Stimulated activated CD4-positive, alpha-beta T cell treated with anti-CD3 and anti-CD28 coated beads, TNF-alpha, amount 100 ng/mL, for 1 hour (primary cell): ENCODE measurements at places on chromosomes 6 and 20.

GRCh38 chr6:109686566-109687265 lies 4.3 kb downstream of the AK9 start:
- no peak for DNase-seq

DNA sequence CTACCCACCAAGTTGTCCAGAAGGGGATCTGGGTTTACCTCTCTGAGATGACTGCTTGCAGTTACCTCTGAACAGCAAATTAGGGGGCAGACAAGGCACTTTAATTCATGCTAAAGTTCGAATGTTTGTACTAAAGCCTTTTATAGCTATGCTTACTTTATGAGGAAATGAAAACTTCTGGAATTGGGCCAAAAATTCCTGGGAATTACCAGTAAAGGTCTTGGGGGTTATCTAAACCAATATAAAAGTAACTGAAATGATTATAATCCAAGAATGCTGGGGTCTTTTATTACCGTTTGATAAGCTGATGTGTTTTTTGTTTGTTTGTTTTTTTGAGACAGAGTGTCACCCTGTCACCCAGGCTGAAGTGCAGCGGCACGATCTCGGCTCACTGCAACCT lies 7.9 kb upstream of the LZTS3 start:
- no peak for DNase-seq

GRCh38 chr6:78502386-78502887 lies 364.9 kb upstream of the IRAK1BP1 start:
- no peak for DNase-seq

- no peak for DNase-seq
These were observed 177.4 kb upstream of the PLN start for GRCh38 chr6:118370722-118371121.

- DNase-seq: no peak
These were observed 1001.9 kb upstream of the FLRT3 start for GRCh38 chr20:15339264-15339663.

DNA sequence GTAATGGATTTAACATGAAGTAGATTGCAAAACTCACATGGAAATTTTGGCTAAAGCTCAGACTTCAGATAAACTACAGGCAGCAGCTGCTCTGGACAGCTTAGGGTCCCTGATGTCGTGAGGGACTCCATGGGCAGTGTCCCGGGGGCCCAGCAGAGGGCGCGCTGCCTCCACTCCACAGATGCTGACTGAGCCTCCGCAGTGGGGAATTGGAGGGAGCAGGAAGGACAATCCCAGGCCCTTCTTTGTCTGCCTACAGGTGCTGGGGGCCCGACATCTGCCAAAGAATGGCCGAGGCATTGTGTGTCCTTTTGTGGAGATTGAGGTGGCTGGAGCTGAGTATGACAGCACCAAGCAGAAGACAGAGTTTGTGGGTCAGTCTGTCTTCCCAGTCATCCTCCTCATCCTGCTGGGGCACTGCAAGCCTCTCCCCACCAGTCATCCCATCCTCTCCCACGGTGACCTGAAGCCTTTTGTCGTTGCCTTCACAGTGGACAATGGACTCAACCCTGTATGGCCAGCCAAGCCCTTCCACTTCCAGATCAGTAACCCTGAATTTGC lies 35.9 kb downstream of the PLCG1 start:
- no peak for DNase-seq

DNA sequence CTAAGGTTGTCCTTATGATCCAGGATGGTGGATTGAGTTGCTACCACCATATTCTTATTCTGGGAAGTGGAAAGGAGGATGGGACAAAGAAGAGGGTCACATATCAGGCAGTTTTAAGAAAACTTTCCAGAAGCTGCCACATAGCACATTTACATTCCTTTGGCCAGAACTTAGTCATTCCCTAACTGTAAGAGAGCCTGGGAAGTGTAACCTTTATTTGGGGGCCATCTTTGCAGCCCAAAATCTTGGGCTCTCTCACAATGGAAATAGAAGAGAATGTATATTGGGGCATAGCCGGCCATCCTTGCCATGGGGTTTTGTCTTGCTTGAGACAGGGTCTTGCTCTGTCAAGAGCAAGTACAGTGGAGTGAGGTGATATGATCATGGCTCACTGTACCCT lies 8.4 kb downstream of the ZNF341 start:
- no peak for DNase-seq

DNA sequence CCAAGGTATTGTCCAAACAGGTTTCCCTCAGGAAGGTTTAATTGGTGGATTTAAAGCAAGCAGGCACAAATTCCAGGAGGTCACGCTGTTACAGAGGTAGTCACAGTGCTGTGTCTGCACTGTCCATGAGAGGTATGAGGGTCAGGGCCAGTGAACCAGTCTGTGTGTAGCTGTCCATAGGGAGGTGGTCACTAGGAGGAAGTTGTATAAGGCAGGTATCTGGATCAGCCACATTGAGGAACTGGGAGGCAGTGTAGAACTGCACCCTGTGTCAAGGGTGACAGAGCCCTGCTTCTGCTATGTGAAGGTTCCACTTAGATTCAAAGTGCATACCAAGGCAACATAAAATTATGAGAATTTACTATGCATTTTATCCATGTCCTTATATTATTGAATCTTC lies 73.3 kb downstream of the MAP3K4 start:
- DNase-seq: no peak

- peak; percentile 69 for DNase-seq
These were observed 107.5 kb downstream of the SLC22A3 start for GRCh38 chr6:160455541-160456213.

DNA sequence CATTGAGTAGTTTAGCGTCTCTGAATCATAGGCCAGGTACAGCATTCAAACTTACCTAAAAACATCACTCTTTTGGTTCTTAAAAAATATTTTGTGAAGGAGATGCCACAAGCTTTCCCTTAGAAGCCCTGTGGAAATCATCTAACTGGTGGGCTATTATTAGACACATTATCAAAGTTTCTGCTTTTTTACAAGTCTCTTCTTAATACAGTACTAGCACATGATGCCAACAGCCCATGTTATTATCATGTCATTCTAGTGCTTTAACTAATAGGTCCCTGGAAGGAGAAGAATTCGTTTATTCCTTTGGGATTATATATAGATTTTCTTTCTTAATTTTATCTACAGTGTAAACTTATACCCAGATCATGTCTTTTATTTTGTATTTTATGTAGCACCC lies 146.0 kb upstream of the PTPRK start:
- DNase-seq: no peak

- no peak for DNase-seq
These were observed 18.0 kb upstream of the CLDN20 start for GRCh38 chr6:155245831-155246230.

DNA sequence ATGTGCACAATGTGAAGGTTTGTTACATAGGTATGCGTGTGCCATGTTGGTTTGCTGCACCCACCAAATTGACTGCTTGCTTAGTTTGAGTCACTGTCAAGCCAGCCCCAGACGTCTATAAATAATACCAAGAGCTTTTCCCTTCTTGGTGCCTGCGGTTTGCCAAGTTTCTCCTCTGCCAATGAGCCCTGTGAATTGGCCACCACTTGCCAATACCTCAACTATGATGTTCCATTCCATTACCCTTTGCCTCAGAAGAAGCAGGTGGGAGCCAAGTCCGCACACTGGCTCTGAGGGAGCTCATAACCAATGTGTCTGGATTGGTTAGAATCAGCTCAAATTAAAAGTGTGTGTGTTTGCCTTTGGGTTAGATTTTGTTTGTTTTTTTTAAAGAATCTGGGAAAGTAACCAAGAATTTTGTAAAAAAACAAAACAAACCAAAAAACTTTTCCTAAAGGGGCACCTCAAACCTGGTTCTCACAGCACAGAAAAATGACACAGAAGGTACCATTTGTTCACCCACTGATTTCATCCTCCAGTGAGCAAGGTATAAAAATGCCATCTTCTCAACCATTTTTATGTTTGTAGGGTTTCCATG lies 244.7 kb upstream of the PRND start:
- DNase-seq: no peak

GRCh38 chr6:127124680-127125079 lies 6.2 kb downstream of the RSPO3 start:
- no peak for DNase-seq

DNA sequence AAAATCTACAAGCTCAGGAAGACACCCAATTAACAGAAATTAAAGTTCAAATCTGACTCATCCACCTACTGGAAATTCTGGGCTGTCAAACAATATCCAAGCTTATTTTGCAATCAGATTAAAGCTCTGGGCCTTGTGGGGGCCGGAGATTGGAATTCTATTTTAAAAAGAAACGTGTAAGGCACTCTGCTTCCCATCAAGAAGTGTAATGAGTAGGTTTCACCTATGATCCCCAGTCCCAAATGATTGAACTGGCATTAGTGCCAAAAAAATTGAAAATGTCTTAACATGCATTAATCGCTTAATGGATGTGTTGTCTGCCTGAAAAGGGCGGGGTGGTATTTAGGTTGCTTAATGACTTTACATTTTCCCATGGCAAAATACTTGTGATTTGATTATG lies 542.4 kb upstream of the BTBD3 start:
- no peak for DNase-seq

DNA sequence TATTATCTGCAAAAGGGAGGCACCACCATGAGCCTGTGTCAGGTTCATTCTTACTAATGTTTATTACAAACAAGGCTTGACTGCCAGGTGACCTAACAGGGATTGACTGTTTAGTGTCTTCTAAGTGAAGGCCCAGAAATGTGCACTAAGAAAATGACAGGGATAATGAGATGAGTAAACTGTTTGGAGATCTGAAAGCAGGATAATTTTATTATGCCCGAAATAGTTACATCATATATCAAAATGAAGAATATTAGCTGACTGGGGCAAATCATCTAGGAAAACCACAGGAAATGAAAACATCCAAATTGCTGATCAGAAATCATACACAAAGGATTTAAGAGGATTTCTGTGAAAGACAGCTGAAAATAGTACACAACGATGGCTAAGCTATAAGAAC lies 516.7 kb downstream of the HDGFL1 start:
- no peak for DNase-seq
